Left colon (tissue), 2 donors: ENCODE measurements at places on chromosomes 13 and 19. TPM values are rescaled to one million over a fixed set of nuclear protein-coding genes. Genes with fewer than 3 reads are reported as not detected.
A peak's percentile ranks its signal among the peaks of the same experiment; 100 is the strongest.

- DNase-seq, result no peak
Observed at GRCh38 chr19:55015126-55015525, 22.9 kb downstream of the GP6 start.

DNA sequence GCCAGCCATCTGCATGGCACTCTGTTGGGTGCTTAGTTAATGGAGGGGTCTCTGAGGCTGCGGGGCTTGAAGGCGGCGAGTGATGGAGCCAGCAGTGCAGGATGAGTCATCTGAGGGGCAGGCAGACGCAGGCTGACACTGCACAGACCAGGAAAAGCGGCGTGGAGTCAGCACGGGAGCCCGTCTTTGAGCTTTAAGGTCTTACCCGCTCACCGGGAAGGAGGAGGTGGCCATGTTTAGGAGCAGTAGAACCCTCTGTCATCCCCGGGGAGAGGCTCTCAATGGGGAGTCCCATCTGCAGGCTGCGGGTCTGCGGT lies 13.1 kb downstream of the NAXD start:
- peak; percentile 63 for DNase-seq

DNA sequence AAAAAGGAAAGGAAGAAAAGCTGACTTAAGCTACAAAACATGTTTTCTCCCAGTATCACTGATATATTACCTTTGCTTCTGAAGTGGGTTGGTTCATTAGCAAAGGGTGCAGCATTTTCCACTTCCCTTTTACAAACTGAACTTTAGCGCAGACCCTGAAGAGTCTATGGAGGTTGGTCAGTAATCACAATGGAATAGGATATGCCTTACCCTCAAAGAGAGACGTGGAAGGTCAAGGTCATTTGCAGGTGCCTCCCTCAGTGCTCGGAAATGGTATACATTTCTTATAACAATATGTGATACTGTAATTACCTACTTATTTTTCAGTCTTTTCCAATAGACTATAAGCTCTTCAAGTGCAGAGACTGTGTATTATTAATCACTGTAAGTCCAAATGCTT lies 21.9 kb upstream of the MED4 start:
- DNase-seq, result no peak

- DNase-seq, result no peak
Observed at GRCh38 chr13:56299650-56300049, 841.1 kb upstream of the PRR20A start.

DNA sequence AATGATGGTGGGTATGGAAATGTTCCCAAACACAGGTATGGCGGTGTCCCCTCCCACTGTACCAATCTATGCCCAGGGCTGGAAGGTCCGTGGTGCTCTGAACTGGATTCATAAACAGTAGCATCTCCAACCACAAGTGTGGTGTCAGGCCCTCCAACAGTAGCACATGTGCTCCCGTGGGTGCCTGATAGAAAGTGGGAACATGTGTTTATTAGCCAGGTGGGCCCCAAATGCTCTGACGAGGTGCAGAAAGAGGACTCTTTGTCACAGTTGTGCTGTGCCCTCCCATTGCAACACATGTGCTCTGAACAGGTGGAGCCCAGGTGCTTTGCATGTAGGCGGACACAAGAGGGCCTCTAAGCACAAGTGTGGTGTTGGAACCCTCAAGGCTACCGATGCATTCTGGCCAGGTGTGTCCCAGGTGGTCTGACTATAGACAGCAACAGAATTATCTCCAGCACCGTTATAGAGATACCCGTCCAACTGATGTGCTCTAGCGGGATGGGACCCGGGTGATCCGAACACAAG lies 75.4 kb upstream of the ZNF30 start:
- no peak for DNase-seq

GRCh38 chr13:107254392-107254791 lies 686.5 kb upstream of the ARGLU1 start:
- DNase-seq, result no peak

DNA sequence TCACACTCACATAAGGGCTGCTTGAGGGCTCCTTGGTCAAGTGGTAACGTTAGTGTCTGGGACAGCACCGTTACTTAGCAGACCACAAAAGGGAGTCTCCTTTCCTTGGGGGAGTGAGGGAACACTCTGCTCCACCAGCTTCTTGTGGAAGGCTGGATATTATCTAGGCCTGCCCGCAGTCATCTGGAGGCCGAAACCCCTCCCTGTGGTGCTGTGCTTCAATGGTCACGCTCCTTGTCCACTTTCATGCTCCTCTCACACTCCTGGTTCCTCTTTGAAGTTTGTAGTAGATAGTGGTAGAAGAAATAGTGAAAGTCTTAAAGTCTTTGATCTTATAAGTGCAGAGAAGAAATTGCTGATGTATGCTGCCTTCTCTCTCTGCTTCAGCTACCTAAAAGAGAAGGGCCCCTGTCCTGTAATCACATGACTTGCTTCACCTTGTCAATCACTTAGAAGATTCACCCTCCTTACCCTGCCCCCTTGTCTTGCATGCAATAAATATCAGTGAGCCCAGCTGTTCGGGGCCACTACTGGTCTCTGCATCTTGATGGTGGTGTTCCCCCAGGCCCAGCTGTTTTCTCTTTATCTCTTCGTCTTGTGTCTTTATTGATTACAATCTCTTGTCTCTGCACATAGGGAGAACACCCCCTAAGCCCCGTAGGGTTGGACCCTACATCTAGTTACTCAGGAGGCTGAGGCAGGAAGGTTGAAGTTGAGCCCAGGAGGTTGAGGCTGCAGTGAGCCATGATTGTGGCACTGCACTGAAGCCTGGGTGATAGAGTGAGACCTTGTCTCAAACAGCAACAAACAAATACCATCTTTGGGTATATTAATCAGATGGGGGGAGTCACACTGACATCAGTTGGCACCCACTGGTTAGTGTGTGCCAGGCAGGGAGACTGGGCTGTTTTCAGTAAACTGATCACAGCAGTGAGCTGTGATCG lies 11.6 kb upstream of the MZF1 start:
- DNase-seq, result no peak

DNA sequence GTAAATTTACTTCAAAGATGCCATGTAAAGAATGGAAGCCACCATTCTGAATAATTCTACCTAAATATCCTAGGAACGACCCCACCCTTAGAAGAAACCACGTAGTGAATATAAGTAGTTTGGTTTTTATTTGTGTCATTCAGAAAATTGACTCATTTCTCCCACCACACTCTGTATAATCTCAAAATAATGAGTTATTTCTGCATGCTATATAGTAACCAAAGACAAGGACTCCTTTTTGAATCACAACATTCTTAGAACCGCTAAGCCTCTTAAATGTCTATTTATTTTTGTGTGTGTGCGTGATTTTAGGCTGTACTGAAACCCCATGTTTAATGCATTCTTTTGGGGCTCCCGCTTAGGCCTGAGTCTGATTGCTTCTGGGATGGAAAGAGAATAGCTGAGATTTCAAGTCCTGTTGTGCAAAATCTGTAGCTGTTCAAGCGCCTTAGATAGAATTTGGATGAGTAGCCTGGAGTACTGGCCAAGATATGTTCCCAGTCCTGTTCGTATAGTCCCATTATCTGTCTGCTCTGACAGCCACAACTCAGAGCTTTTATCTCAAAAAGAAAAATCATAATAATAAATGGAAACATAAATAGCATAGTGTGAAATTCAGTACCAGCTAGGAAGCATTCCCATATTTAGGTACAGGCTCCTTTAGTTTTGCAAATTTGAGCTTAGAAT lies 532.4 kb upstream of the NBEA start:
- no peak for DNase-seq

GRCh38 chr13:24887759-24888158 lies 123.8 kb downstream of the RNF17 start:
- DNase-seq, result no peak

- DNase-seq, result no peak
Observed at GRCh38 chr13:85223883-85224656, 575.1 kb downstream of the SLITRK6 start.

DNA sequence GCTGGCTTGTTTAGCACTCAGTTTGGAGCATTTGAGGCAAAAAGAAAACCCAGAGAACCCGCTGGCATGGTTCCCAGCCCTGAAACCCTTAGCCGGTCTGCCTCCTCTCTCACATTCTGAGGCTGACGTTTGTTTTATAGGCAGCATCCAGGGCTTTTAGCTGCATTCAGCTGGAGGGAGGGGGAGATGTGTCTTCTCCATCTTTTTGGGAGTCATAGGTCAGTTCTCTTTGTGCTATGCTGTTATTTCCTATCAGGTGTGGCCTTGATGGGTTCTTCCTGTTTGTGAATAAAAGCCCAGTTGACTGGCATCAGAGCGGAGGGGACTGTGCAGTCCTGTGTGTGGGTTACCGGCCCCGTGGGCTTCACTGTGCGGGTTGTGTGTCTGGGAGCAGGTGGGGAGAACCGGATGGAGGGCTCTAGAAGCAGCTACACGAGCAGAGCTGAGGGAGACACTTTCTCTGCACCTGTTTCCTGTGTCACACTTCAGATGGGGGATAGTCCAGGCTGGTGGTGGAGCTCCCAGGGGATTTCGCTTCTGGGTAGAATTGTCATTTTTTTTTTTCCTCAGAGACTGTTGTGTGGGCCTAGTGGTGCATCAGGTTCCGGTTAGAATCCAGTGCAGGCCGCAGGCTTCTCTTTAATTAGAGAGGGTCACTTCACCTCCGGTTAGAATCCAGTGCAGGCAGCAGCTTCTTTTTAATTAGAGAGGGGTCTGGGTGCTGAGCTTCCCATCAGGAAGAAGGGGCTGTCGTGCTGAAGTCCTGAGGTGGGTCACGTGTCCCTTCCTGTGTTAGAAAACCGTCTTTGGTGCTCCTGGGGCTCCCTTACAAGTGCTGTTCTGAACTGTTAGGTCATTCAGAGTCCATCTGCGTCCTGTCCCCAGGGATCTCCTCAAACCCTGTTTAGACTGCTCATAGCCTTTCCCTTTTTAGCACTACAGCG lies 69.6 kb downstream of the ARHGEF7 start:
- DNase-seq, result no peak

DNA sequence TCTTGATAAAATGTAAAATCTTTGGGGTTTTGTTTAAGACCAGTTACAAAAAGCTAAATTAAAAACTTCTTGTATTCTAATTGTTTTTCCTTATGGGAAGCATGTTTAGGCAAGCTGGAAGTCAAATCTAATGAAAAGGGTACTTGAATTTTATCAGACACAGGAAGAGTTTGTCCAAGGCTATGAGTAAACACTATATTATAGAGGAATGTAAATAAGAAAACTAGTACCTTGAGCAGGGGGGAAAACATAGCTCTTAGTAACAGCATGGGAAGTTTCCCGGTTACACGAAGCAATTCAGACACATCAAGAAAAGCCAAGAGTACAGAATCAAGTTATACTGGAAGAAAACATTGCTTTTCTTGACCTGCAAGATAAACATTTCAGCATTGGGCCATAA lies 19.8 kb upstream of the ZNF780A start:
- no peak for DNase-seq

Gene IL11
- total RNA-seq, result 0.31 TPM

Gene CPAMD8
- total RNA-seq, result 2.3 TPM

Gene OR7A5
- total RNA-seq, result not detected
